T1000 (cell line): ENCODE measurements at places on chromosomes 1 and 21.

DNA sequence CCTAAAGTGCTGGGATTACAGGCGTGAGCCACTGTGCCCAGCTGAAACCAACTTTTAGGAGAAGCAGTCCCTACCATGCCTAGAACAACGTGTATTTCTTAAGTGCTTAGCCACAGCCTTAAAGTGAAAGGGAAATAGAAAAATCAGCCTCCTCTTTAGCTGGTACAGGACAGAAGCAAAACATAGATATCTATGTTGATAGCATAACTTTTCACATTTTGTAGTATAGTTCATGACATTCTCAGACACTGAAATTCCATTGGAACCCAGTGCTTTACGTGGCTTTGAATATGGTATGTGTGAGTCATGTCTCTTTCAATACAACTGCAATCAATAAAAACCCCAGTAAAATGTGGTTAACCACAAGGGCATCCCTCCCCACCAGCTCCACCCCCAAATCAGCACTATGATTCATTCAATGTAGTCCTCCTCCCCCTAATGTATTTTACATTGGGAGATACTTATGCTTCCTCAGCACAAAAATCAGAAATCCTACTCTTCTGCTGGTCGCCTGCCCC lies 32.1 kb downstream of the TGFB2 start:
- DNase-seq: peak; percentile 74

- no peak for DNase-seq
Measured at GRCh38 chr1:64942675-64943074, 23.7 kb downstream of the JAK1 start.

DNA sequence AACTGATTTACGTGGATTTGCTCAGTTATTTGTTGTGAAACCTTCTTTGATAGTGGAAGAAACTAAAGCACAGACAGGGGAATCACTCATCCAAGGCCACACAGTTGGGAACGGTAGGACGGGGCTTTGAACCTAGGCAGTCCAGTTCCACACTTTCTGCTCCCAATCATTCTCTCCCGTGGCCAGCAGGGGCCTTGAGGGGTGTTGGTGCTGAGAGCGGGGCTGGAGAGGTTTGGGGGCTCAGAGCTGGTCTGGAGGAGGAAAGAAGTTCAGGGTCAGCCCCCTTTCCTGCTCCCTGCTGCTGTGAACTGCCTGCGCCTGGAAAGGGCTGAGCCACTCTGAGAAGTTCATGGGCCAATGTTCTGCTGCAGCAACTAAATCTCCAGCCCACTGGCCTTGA lies 31.4 kb upstream of the ACTL8 start:
- no peak for DNase-seq

- no peak for DNase-seq
Measured at GRCh38 chr1:157113631-157114030, 14.0 kb upstream of the ETV3L start.

- no peak for DNase-seq
Measured at GRCh38 chr1:1217621-1218523, 3.9 kb upstream of the TNFRSF4 start.

- no peak for DNase-seq
Measured at GRCh38 chr1:205073511-205073910, 10.7 kb downstream of the TMEM81 start.

- DNase-seq: no peak
Measured at GRCh38 chr21:30646904-30647414, 4.3 kb downstream of the KRTAP20-3 start.

DNA sequence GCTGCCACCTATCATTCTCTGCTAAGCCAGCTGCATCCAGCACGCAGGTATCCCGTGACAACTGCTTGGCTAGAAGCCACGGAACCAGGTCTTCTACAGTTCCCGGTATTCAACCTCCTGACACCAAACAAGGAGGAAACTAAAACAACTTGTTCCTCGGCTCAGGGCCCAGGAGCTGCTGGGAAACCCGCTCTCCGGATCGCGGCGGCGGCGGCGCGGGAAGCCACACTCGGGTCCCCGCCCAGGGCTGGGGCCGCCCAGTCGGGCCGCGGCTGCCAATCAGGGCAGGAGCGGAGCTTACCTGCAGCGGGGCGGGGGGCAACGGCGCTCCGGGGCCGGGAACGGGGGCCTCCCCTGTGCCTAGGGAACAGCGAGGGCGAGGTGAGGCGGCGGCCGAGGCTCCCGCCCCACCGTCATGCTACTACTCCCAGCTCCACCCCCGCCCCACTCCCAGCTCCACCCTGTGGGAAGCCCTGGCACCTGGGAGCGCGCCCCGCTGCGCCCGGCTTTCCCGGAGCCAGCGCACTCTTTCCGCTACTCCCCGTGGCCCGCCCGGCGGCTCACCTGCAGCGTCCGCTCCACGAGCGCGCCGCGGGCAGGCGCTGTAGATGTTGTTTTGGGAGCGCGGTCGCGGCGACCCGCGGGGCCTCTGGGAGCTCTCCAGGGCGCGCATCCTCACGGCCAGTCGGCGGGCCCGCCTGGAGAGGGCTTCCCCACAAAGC lies 12.1 kb downstream of the IL24 start:
- DNase-seq: no peak

- no peak for DNase-seq
Measured at GRCh38 chr1:219876798-219877209, 51.6 kb downstream of the SLC30A10 start.

GRCh38 chr1:63723602-63724001 lies 50.2 kb upstream of the ROR1 start:
- no peak for DNase-seq

DNA sequence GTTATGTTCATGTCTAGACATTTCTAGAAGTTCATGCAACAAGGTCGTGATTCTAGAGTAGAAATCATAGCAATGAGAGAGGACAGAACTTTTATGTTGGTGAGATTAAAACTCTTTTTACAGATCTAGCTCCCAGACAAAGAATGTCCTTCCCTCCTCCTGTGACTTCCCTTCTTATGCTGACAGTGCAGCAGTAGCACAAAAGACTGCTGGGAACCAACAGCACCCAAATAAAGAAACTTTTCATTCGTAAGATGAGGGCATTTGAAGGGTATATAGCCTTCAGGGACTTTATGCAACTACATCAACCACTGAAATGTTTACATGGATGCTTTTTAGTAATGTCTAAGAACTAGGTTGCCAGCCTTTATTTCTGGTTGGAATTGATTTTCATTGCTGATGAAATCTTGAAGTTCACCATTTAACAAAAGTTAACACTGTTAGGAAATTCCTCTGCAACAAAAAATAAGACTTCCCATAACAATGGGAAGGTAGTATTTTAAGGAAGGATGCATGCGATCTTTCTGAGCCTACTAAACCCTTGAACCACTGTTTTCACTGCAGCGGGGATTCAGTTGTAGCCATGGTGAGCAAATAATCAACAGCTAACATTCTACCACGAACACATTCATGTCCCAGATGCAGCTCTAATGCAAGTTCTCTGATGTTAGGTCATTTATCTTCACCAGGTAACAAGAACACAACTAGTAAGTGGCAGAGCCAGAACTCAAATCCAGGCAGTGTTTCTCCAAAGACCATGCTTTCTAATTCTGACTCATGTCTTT lies 672.8 kb downstream of the PTPRC start:
- no peak for DNase-seq

DNA sequence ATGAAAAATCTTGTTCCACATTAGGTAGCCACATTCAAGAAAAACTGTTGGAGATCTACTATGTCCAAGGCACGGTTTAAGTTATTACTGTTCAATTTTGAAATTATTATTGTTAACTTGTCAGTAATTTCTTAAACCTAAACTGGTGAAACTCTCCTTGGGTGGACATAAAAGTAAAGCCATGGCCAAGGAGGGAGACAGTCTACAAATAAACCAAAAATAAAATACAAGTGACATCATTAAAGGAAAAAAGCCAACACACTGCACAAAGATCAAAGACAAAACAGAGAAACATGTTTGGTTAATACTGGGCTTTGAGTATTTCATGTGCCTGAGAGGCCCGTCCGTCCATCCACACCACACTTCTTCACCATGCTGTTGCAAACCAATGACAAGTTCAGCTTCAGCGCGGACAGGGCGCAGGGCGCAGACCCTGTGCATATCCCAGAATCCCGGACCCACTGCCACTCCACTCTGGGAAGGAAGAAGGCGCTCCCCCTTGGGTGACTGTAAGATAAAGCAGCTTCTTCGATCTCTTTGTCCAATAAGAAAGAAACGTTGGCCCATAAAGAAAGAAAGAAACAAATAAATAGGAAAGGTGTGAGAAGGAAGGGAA lies 918 bp upstream of the RASAL2 start:
- DNase-seq: no peak

GRCh38 chr1:38586993-38587646 lies 272.5 kb downstream of the RRAGC start:
- no peak for DNase-seq

- no peak for DNase-seq
Measured at GRCh38 chr21:33136847-33137502, 67.0 kb downstream of the OLIG1 start.

DNA sequence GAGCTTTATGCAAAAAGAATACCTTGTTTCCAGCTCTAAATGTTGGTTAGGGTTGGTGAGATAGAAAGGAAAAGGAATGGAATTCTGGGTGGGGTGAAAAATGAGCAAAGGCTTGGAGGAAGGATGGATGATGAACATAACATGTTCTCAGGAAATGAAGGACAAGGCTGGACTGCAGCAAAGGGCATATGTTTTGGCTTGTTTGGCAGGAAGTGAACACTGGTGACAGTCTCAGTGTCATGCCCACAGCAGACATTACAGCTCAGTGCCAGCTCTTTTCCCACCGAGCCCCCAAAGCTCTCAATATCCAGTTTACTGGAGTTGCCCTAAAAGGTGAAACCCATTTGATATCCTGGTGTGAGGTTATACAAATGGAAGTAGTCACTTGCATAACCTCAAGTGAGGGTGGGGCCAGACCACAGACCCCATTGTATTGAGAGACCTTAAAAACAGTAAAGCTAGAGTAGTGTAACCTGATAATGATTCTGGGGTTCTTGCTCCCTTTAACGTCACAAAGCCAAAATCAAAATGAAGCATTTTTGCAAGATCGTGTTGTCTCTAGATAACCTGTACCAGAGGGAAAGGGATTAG lies 270.6 kb downstream of the NFIA start:
- DNase-seq: no peak

- no peak for DNase-seq
Measured at GRCh38 chr1:247324923-247325322, 6.7 kb downstream of the ZNF496 start.

DNA sequence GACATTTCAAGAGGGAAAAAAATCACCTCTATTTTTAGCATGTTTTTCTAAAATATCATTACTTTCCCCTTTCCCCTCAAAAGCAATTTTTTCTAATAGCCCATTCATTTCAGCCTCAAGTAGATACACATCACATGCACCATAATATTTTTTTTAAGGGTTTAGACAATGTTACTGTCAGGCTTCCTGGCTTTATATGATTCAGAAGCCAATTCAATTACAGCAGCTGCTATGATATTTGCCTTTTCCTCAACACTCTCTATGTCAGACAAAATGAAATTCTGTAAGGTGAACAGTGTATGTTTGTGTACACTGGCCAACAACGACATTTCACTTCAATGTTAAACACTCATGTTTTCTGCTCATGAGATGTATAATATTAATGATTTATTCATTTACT lies 46.5 kb downstream of the OMA1 start:
- no peak for DNase-seq

GRCh38 chr21:41885341-41886024 lies 6.3 kb upstream of the PRDM15 start:
- DNase-seq: no peak

GRCh38 chr21:42679319-42680057 lies 26.1 kb downstream of the PDE9A start:
- DNase-seq: no peak

DNA sequence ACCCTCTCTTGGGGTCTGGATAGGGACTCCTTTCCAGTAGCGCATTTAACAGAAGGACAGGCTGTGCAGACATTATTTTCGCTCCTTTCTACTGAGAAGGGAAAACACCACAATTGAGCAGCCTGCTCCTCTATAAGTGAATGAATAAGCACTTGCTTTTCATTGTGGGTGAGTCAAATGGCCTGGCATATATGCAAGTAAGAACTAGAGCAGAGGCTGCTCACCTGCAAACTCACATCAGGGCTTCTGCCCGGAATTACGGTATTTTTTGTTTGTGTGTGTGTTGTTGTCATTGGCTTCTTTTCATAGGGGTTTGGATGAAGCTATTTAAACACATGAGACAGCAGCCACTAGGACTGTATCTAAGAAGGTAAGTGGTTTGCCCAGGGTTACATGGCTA lies 200.1 kb upstream of the CAMK1G start:
- no peak for DNase-seq

DNA sequence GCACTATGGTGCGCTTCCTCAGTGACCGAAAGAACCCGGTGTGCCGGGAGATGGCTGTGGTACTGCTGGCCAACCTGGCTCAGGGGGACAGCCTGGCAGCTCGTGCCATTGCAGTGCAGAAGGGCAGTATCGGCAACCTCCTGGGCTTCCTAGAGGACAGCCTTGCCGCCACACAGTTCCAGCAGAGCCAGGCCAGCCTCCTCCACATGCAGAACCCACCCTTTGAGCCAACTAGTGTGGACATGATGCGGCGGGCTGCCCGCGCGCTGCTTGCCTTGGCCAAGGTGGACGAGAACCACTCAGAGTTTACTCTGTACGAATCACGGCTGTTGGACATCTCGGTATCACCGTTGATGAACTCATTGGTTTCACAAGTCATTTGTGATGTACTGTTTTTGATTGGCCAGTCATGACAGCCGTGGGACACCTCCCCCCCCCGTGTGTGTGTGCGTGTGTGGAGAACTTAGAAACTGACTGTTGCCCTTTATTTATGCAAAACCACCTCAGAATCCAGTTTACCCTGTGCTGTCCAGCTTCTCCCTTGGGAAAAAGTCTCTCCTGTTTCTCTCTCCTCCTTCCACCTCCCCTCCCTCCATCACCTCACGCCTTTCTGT lies 7.3 kb upstream of the PIGV start:
- DNase-seq: no peak

DNA sequence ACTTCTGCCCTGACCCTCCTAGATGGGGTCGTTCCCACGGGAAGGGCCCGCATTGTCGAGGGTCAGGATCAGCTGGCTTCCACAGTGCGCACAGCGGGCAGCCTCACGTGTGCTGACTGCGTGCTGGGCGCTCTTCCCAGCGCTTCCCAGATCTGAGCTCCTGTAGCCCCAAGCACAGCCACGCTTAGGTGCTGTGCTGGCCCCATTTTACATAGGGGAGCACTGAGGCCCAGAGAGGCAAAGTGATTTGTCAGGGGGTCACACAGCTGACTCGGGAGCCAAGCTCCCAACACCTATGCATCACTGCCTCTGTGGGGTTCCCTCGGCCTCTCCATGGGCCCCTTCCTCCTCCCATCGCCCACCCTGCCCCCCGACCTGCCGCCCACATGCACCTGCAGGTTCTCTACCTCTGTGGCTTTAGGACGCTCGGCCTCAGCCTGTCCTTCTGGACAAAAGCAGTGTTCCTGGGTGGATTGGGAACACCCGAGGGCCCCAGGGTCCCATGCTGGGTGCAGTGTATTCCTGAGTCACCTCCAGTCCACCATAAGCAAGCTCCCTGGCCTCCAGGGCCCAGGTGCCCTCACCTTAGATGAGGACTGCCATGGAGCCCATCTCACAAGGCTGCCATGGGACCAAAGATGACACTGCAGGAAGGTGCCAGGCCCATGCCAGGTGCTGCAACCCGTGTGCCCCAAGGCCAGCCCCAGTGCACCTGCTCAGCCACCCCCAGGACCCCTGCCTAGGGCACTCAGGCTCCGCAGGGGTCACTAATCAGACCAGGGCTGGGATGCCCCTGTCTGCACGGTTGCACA lies 23.3 kb downstream of the TFF3 start:
- DNase-seq: no peak
